Stromal cell of bone marrow (primary cell): ENCODE measurements at places on chromosomes 4 and X.

GRCh38 chr4:178811356-178811755 lies 1369.1 kb upstream of the AGA start:
- DNase-seq: no peak

GRCh38 chr4:126976850-126977632 lies 655.7 kb upstream of the INTU start:
- DNase-seq: no peak

GRCh38 chr4:1298461-1298860 lies 8.8 kb downstream of the MAEA start:
- DNase-seq: no peak

DNA sequence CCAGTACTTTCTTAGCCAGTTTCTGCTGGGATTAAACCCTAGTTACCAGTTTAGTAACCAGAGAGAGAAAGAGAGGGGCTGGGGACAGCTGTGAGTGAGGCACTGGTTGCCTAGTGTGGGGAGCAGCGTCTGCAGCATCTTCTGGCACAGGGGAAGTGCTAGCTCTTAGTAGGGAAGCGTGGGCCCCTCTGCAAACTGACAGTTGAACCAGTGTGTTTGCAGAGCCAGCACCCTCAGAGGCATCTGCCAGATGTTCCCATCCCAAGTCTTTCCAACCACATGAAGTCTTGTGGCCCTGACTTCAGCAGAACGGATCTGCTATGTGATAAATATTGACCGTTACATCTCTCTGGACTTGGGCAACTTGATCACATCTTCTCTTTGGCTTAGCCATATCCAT lies 15.0 kb downstream of the RBMX2 start:
- no peak for DNase-seq

GRCh38 chrX:100264200-100264599 lies 145.9 kb downstream of the PCDH19 start:
- no peak for DNase-seq
